RCC 7860 (cell line): ENCODE measurements at places on chromosomes 1 and 21.
A peak's percentile ranks its signal among the peaks of the same experiment; 100 is the strongest.

DNA sequence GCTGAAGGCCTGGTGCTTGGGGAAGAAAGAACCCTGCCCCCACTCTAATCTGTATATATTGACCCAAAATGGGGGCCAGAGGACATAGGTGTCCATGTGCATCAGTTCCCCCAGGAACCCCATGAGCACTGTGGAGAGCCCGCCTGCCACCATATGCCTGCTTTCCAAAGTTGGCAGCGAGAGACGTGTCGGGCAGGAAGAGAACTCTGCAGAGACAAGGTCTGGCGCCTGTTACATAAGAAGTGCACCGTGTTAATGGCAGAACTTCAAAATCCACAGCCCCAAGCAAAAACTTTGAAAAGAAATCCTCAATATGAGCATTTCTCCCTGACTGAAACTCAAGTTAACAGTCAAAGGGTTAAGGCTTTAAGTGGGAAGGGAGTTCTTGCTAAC, 8.0 kb downstream of the CTNNBIP1 start:
- DNase-seq, result no peak

DNA sequence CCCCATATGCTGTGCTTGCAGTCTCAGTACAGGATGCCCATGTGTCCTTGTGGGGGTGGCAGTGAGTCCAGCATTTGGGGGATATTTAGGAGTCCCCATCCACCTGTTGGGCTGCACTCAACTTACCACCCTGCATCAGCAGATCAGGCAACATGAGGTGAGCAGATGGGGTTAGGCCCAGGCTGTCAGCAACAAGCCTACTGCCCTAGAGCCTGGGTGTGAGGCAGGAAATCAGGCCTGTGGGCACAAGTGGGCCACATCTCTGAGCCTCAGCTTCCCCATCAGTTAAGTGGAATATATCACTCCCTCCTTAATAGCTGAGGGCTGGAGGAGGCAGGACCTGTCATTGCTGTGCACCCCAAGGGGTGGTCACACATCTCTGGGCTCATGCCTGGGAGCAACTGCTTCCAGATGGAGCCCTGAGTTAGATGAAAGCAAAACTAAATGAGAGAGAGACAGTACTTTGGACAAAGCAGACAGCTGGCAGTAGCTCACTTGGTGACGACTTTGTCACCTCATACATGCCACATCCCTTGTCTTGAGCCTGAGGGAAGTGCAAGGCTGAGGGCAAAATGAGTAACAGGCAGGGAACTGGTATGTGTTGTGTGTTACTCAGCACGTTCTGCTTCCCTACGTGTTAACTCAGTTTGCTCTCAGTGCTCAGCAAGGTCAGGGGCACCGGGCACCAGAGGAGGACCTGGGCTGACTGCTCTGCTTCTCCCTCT, 48.4 kb downstream of the TRIM11 start:
- DNase-seq, result peak; percentile 15

- no peak for DNase-seq
These were observed 408.3 kb downstream of the DSCAM start for GRCh38 chr21:40438616-40439015.

- DNase-seq, result peak; percentile 21
These were observed 697 bp upstream of the ZNF670 start for GRCh38 chr1:247079141-247079874.

DNA sequence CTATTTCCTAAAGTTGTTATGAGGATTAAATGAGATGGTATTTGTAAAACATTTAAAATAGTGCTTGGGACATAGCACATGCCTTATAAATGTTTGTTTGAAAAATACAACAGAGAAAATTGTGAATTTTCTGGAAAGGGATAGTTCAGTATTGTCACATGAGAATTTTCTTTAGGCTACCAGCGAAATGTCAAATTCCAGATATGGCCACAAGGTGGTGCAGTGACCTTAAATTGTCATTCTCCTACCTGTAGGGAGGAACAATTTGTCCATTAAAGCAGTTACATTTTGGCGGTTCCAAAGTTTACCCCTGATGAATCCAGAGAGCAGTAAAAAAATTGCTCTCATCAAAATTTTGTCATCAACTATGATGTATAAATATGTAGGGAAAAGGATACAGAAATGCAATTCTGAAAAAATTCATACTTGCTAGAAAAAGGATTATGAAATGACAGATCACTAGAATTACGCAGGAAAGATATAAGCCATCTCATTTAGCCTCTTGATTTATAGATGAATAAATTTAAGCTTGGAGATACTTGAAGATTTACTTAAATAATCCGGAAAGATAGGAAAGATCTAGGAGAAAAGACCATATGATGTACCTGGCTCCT, 50.2 kb upstream of the TSHB start:
- peak; percentile 48 for DNase-seq

GRCh38 chr1:211634931-211635330, 40.5 kb downstream of the NEK2 start:
- DNase-seq, result no peak

GRCh38 chr1:77994117-77994705, 10.5 kb upstream of the DNAJB4 start:
- DNase-seq, result no peak

GRCh38 chr1:199736646-199737045, 290.9 kb upstream of the NR5A2 start:
- no peak for DNase-seq

DNA sequence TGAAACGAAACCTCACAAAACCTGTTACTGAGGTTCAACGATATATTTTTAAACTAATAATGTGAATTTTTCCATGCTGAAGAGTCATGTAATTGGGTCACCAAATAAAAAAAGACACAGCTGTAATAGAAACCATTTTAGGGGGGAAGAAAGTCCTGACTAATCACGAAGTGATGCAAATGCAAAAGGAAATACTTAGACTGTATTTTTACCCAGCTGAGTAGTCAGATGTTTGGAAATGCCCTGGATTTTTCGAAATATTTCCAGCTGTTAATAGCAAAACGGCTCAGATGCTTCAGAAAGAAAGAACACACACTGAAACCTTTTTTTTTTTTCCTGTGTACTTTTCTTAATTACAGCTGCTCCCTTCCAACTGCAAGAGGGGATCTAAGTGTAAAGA, 210.3 kb downstream of the SETD4 start:
- no peak for DNase-seq

- peak; percentile 76 for DNase-seq
These were observed 62.4 kb upstream of the TNFSF18 start for GRCh38 chr1:173113015-173113741.

DNA sequence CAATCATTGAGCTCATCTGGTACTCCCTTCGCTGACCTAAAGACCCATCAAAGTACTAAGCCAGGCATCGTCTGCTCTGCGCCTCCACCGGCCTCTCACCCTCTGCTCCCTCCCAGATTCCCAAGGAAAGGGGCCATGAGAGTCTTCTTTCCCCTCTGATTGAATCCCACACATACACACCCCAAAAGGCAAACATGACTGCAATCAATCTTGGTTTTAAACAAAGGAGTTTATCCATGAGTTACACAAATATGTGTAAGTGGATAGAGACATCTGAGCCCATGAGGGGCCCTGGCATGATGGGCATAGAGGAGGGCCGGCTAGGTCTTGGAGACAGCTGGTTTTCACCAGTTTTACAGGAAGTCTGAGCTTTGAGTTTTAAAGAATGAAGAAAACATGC, 50.9 kb downstream of the CAPN2 start:
- no peak for DNase-seq

DNA sequence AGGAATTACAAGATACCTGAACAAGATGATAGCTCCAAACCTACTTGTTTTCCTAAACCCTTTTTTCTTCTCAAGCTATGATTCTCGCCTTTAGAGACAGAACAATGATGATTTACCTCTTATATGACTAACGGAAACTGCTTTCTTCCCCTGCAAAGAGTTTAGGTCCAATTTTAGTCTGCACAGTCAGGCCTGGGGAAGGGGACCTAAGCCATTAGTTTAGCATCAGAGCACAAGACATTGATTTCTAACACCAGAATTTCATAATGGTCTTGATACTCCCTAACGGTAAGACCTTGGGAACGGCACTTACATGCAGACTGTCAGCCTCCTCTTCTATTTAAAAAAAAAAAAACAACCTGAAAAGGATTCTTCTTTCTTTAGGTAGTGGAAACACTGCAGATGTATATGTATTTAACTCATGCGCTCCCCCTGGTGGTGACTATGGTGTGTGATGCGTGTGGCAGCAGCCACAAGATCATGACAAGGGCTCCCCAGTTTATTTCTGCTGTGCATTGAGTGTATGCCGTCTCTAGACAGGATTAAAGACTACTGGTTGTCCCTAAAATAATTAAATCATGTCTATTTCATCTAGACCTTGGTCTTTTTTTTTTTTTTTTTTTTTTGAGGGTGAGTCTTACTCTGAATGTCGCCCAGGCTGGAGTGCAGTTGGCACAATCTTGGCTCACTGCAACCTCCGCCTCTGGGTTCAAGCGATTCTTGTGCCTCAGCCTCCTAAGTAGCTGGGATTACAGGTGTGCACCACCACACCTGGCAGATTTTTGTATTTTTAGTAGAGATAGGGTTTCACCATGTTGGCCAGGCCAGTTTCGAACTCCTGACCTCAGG, 37.3 kb upstream of the TMEM222 start:
- DNase-seq, result peak; percentile 66

GRCh38 chr1:47843059-47843458, 154.1 kb downstream of the TRABD2B start:
- no peak for DNase-seq

DNA sequence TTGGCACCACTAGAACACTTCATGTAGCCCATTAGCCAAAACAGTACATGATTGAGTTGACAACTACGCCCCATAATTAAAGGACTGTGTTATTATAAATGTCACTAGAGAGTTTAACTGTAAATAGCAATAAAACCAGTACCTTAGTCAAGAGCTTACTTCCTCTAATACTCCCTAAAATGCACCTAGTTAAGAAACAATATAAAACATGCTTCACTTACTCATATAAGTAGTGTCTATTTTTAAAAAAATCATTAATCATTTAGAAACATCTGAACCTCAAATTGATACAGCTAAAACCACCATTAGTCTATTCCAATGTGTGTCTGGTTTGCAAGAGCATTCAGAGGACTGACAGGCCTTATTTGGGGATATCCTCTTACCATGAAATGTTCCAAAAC, 25.3 kb downstream of the PTP4A2 start:
- no peak for DNase-seq

DNA sequence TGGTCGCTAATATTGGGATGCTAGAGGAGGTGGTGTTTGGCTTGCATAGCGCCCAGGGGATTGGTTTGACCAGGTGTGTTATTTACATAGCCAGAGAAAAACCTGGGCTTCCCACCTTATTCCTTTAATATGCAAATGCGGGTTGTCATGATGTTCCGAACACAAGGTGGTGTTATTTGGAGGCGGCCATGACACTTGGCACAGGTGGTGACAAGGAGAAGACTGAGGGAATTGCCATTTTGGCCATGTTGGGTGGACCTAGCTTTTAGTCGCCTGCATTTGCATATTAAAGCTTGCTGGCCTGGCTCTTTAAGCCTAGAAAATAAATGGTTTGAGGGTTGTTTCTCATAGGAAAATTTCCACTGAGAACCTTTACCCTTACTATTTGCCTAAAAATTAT, 490.5 kb downstream of the SIPA1L2 start:
- no peak for DNase-seq

DNA sequence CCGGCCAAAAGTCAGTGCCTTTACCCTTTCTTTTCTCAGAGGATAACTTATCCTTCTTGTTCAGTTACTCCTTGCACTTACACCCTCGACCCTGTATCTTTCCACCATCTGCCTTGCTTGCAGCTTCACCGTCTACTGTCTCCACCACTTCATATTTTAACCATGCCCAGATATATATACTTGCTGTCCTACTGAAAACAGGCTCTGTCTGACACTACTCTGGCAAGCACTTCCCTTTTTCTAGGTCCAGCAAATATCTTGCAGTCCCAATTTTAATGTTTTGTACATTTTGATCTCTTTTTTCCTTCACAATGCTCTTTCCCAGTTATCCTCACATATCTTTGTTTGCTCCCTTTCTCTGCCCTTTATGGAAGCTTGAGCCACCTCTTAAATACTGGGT, 308.6 kb downstream of the TPR start:
- no peak for DNase-seq

GRCh38 chr1:94949681-94950661, 23.1 kb upstream of the CNN3 start:
- peak; percentile 24 for DNase-seq

DNA sequence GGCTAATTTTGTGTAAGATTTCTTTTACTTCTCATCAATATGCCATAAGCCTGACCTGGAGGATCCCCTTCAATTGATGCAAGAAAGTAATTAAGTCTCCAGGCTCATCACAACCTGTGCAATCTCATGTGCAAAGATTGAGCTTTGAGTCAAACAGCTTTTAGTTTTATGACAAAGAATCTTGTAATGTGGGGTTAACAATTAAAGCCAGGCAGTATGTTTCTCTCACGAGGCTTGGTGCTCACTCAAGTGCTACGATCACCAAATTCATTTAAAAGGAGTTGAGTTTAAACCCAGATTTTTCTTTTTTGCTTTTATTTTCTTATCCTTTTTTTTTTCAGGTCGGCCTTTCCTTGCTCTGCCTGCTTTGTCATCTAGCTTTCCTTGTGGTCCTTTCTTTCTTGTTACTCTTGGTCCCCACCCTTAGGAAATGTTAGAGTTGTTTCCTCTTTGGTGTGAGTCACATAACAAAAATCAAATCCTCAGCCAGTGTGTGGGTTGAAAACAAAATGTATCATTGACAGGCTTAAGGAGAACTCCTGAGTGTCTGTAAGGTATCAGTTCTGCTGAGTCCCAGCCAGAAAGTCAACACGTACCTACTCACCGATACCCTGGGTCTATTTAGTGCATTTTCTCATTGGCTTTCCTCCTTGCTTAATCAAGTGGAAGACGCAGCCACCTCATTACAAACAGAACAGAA, 1037.2 kb downstream of the ADGRL2 start:
- DNase-seq, result no peak

DNA sequence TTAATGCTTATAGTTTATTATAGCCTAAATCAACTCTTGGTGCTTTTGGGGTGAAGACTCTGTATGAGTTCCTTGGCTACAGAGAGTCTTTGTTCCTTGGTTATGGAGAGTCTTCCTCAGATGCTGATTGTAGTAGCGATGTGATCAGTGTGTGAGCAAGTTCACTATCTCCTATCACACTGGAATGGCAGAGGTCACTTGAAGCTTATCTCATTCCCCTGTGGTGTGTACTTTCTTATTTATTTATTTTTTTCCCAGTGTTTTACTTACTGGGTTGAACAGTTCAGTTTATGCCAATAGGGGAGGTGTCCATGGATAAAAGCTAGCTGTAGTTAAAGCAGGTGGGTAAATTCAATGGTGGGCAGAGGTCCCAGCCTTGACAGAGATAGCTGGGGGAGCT, 20.1 kb upstream of the MAB21L3 start:
- DNase-seq, result no peak

DNA sequence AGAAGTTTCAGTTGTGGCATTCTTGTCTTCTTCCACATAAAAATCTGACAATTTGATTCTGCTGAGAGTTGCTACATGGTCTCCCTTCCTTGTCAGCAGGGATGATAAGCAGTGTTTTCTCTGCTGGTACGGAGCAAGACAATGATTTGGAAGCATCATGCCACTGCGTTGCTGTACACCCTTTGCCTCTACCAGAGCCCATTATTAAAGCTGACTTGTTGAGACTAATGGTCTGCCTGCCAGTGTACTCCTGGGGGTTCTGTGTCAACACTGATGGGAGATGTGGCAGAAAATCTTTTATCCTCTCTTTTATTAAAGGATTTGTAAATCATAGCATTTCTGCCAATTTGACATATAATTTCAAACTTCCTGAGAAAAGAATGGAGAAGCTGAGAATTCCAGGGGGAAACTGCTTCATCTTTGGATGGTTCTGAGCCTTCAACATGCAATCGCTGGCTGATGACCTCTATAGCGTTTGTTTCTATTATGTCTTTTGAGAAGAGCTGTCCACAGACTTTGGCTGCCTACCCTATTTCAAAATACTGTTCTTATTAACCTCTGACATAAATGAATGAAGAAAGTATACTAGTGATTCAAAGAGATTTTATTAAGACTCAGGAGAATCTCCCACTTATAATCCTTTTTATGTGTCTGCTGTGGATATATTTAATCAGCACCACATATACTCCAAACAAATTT, 47.9 kb upstream of the DYNLT5 start:
- DNase-seq, result no peak
